Articular chondrocyte of knee joint (primary cell): ENCODE measurements at places on chromosomes 1 and 21. TPM values are rescaled to one million over a fixed set of nuclear protein-coding genes. Genes with fewer than 3 reads are reported as not detected.

Gene WLS
- total RNA-seq = 28.6 and 34.5 TPM in 2 replicates

Gene CD5L
- not detected in 2 replicates for total RNA-seq

Gene PCBP3
- total RNA-seq = 3.5 and 5.8 TPM in 2 replicates

Gene KCNK2
- 12.4 and 46.6 TPM in 2 replicates for total RNA-seq

Gene F3
- 28.9 and 45.0 TPM in 2 replicates for total RNA-seq

Gene FOXD2
- total RNA-seq = 3.5 and 4.4 TPM in 2 replicates

Gene KRTAP6-2
- not detected in 2 replicates for total RNA-seq

Gene NMNAT2
- total RNA-seq = 0.11 TPM in 1 of 2 replicates, not detected in the other

Gene HEYL
- total RNA-seq = under 0.01 TPM in 1 of 2 replicates, not detected in the other

Gene ANKRD34A
- total RNA-seq = 0.52 and 0.76 TPM in 2 replicates

Gene CD34
- 0.39 and 0.54 TPM in 2 replicates for total RNA-seq

Gene GFI1
- total RNA-seq = under 0.01 TPM in 1 of 2 replicates, not detected in the other

Gene HSPA6
- 1.3 and 2.5 TPM in 2 replicates for total RNA-seq

Gene CD244
- not detected in 2 replicates for total RNA-seq

Gene NDUFS2
- total RNA-seq = 63.6 and 75.3 TPM in 2 replicates

Gene VWA5B1
- not detected in 2 replicates for total RNA-seq

Gene STIL
- total RNA-seq = 11.1 and 12.9 TPM in 2 replicates

Gene S100A9
- not detected in 2 replicates for total RNA-seq

Gene ADAMTS4
- 0.43 and 0.52 TPM in 2 replicates for total RNA-seq

Gene BEND5
- total RNA-seq = 0.11 and 1.0 TPM in 2 replicates

Gene FAM167B
- total RNA-seq = 1.8 and 3.0 TPM in 2 replicates

Gene CD1D
- total RNA-seq = 0.43 and 0.52 TPM in 2 replicates

Gene CFAP141
- not detected in 2 replicates for total RNA-seq

Gene OR6K3
- not detected in 2 replicates for total RNA-seq

Gene FCER1G
- total RNA-seq = not detected in 2 replicates

Gene PLPPR4
- total RNA-seq = 0.39 and 0.54 TPM in 2 replicates

Gene SPRR4
- total RNA-seq = not detected in 2 replicates

Gene ZNF648
- total RNA-seq = 0.22 and 0.26 TPM in 2 replicates

Gene PTCH2
- total RNA-seq = 0.11 and 0.13 TPM in 2 replicates

Gene DDAH1
- total RNA-seq = 108 and 134 TPM in 2 replicates

Gene SPRR2A
- not detected in 2 replicates for total RNA-seq

Gene NUAK2
- 1.9 and 2.0 TPM in 2 replicates for total RNA-seq

Gene PRAMEF8
- total RNA-seq = not detected in 2 replicates

Gene SPAG17
- 5.0 TPM in 2 replicates for total RNA-seq

Gene S100A14
- not detected in 2 replicates for total RNA-seq
